Activated naive CD4-positive, alpha-beta T cell (primary cell): ENCODE measurements at places on chromosomes 1 and 21.

- DNase-seq, result no peak
These were observed 107.3 kb downstream of the NMNAT2 start for GRCh38 chr1:183310753-183311479.

DNA sequence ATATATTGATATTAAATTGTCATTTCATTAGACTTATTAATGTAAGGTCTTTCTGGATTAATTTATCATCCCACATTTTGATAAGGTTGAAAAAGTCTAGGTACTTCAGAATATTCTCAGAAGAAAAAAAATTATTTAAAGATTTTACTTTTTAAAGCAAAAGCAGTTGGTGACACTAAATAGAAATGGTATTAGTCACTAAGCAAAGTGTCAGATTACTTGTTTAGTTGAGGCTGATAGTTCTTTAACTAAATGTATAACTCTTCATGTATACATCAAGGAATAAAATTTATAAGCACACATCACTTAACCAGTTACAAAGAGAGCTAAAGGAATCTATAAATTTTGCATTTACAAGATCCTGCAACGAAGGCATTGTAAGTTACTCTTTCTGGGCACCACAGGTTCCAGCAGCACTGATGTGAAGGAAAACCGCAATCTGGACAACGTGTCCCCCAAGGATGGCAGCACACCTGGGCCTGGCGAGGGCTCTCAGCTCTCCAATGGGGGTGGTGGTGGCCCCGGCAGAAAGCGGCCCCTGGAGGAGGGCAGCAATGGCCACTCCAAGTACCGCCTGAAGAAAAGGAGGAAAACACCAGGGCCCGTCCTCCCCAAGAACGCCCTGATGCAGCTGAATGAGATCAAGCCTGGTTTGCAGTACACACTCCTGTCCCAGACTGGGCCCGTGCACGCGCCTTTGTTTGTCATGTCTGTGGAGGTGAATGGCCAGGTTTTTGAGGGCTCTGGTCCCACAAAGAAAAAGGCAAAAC, 101.1 kb downstream of the ADARB1 start:
- DNase-seq, result no peak

DNA sequence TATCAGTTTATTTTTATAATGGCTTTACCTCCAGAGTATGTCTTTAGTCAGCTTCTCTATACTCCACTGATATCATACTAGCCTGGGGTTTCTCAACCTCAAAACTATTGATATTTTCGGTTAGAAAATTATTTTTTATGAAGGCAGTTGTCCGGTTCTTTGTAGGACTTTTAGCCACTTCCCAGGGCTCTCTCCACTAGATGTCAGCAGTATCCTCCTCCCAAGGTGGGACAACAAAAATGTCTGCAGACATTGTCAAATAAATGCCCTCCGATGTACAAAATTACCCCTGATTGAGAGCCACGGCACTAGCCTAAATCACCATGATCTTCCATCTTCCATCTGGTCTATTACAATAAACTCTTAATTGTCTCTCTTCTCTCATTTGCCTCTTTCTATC, 4.1 kb upstream of the GRIK1 start:
- DNase-seq, result no peak

DNA sequence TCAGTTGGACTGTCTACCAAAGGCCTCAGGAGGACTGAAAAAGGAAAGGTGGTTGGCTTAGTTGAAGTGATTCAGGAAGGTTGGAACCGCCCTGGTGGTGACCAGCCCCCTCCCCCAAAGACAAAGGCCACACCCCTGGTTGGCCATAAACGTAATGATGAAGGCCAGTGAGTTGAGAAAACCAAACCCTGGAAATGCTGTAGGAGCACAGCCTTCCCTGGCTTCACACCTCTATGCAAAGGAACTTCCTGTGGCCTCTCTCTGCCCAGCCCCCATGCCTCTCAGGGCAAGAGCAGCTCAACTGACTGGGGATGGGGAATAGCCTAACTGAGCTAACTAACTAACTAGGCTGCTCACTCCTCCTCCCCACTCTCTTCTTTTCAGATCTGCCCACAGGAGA, 90.4 kb downstream of the NPHP4 start:
- no peak for DNase-seq
